ENCODE measurements at places on chromosomes 12 and 14.

GRCh38 chr12:91316907-91317269 is 134.3 kb upstream of the DCN start:
- no peak for DNase-seq

GRCh38 chr12:88469154-88469553 is 111.1 kb downstream of the KITLG start:
- no peak for DNase-seq

DNA sequence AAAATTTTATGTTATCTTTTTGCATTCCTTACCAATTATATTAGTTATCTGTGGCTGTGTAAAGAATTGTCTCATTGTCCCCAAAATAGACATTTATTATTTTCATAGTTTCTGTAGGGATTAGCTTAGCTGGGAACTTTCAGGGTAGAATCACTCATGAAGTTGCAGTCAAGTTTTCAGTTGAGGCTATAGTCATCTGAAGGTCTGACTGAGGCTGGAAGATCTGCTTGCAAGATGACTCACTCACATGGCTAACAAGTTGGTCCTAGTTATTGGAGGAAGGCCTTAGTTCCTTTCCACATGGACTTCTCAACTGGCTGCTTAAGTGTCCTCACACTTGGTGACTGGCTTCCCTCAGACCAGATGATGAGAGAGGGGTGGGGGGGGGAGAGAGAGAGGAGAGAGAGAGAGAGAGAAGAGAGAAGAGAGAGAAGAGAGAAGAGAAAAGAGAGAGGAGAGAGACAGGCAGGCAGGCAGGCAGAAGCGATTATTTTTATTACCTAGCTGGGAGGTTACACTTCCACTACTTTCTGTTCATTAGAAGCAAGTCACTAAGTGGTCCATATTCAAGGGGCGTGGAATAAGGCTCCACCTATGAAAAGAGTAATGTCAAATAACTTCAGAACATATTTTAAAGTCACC is 6.4 kb downstream of the AP5M1 start:
- DNase-seq = no peak

DNA sequence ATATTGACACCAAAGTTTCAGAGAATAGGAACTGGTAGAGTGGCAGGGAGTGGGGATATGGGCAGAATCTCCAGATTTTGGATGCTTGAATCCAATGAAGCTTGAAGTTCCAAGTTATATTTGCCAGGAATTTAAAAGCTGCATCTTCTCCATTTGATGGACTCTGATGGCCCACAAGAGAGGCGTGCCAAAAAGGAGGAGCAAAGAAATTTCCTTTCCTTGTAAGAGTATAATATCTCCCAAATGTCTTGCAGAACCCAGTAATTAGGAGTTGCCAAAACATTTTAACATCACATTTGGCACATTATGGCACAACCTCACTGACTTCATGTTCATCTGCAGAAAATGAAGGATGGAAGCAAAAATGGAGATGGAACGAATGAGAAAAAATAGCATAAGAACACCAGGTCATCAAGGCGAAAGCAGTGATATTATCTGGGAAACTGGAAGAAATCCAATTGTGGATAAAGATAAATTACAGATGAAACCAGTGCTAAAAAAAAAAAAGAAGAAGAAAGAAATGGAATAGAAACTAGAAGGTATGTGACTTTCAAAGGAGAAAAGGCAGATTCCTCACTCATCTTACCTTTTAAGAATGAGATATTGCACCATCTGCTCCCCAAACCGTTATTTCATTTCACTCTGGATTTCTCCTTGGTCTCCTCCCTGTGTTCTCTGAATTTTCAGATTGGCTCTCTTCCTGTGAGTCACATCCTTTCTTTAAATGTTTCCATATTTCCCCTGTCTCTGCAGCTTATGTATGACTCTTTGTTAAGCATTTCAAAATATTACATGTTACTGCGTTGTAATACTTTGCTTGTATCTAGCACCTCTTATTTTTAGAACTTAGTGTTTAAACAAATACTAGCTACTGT is 13.5 kb upstream of the FLRT2 start:
- DNase-seq = no peak

GRCh38 chr14:52142504-52142903 is 73.6 kb upstream of the NID2 start:
- DNase-seq = no peak

Measured in naive thymus-derived CD8-positive, alpha-beta T cell (primary cell).